Mononuclear cell (primary cell): ENCODE measurements at places on chromosomes 11 and 22. TPM values are rescaled to one million over a fixed set of nuclear protein-coding genes. Genes with fewer than 3 reads are reported as not detected.

Gene ANO5
- 0.63 TPM for total RNA-seq

Gene LDHAL6A
- 0.10 TPM for total RNA-seq

Gene AIFM3
- total RNA-seq: 5.2 TPM

Gene GLB1L2
- total RNA-seq: 0.42 TPM

Gene A4GALT
- 0.10 TPM for total RNA-seq

Gene DEFB131B
- total RNA-seq: not detected

Gene DESI1
- total RNA-seq: 12.8 TPM

Gene DDIAS
- total RNA-seq: 0.94 TPM

Gene FREY1
- total RNA-seq: 1.6 TPM

Gene FDX1
- 13.7 TPM for total RNA-seq

Gene HRAS
- 7.1 TPM for total RNA-seq

Gene PGA5
- total RNA-seq: 0.52 TPM

Gene KRTAP5-2
- total RNA-seq: not detected

Gene KCNK7
- total RNA-seq: 1.7 TPM

Gene OR8B12
- not detected for total RNA-seq

Gene APOA5
- total RNA-seq: not detected

Gene DNAJB7
- not detected for total RNA-seq

Gene GAL3ST3
- not detected for total RNA-seq
